ENCODE measurements at places on chromosomes 13 and 19. TPM values are rescaled to one million over a fixed set of nuclear protein-coding genes. Genes with fewer than 3 reads are reported as not detected.

ZNF90 gene
- total RNA-seq = 4.1 TPM

SELENOV gene
- not detected for total RNA-seq

CELF5 gene
- total RNA-seq = 0.36 TPM

PRR36 gene
- 2.2 TPM for total RNA-seq

GAPDHS gene
- 13.4 TPM for total RNA-seq

CYP4F8 gene
- 67.3 TPM for total RNA-seq

CARS2 gene
- 85.5 TPM for total RNA-seq

GARIN5A gene
- 5.9 TPM for total RNA-seq

SOHLH2 gene
- 5.1 TPM for total RNA-seq

SHD gene
- total RNA-seq = 0.62 TPM

PNMA8A gene
- total RNA-seq = 17.0 TPM

B3GNT8 gene
- total RNA-seq = 9.4 TPM

- no peak for DNase-seq
Measured at GRCh38 chr13:100244431-100244830, 155.5 kb downstream of the PCCA start.

- DNase-seq = no peak
Measured at GRCh38 chr13:76656056-76656455, 230.1 kb downstream of the KCTD12 start.

GRCh38 chr13:108968566-108968965 is 339.2 kb downstream of the MYO16 start:
- no peak for DNase-seq

DNA sequence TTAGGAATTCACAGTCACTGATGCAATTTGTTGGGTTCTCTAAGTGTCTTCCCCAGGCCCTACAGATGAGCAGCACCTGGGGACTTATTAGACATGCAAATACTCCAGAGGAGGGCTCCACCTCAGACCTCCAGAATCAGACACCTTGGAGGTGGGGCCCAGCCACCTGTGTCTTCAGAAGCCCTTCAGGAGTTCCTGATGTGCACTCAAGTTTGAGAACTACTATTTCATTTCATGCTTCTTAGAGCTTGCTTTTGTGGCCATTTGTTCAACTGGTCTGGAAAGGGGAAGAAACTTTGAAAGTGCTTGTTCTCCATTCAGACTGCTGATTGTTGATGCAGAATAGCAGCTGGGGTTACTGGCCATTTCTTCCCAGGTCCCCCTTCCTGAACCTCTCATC is 472.0 kb downstream of the COG6 start:
- DNase-seq = no peak

- peak; percentile 73 for DNase-seq
Measured at GRCh38 chr19:39677961-39678889, 22.5 kb downstream of the LGALS16 start.

GRCh38 chr13:111347438-111347837 is 27.0 kb downstream of the TEX29 start:
- DNase-seq = no peak

DNA sequence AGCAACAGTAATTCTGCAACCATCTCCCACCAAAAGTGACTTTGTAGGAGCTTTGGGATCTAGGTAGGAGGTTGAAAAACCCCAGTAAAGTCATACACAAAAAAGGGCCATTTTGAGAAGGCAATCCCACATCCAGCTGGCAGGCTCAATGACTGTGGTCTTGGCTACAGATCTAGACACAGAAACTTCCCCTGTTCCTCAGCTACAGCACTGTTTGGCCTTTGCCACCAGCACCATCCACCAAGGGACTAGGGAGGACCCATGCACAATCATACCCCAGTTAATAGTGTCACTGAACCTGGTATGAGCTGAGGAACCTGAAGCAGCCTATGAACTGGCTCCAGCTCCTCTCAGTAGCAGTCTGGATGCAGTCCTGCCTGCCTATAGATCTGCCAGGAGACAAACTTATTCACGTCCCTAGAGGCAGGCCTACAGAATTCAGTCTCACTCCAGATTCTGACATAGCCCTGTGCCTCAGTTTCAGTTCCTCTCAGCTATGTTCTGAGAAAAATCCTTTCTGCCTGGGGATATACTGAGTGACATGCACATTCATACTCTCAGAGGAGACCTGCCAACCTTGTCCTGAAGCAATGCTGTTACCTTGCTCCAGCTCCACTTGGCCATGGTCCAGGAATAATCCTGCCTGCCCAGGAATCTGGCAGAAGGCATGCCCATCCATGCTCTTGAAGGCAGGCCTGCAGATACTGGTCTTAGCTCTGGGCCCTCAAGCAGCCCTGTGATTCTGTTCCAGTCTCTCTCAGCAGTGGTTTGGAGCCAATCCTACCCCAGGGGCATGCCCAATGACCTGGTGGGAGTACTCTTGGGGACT is 2048.3 kb upstream of the PCDH20 start:
- no peak for DNase-seq

GRCh38 chr19:435056-435706 is 25.7 kb downstream of the SHC2 start:
- no peak for DNase-seq

DNA sequence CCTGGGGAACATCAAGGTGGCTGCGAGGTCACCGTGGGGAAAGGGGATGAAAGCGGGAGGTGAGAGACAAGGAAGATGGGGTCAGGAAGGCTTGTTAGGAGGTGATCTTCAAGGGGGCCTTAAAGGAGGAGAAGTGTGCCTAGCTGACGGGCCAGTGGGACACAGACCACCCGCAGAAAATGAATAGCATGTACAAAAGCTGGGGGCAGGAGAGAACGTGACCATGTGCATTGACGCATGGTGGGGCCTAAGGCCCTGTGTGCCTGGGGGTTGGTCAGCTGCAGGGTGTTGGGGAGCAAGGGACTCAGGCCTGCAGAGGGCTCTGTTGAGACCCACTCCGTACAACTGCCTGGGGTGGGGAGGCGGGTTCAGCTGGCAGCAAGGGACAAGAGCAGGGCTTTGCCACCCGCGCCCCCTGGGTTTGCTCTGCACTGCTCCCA is 5.9 kb downstream of the RAB8A start:
- DNase-seq = no peak

- DNase-seq = no peak
Measured at GRCh38 chr19:35223862-35224505, 4.6 kb downstream of the FAM187B start.

DNA sequence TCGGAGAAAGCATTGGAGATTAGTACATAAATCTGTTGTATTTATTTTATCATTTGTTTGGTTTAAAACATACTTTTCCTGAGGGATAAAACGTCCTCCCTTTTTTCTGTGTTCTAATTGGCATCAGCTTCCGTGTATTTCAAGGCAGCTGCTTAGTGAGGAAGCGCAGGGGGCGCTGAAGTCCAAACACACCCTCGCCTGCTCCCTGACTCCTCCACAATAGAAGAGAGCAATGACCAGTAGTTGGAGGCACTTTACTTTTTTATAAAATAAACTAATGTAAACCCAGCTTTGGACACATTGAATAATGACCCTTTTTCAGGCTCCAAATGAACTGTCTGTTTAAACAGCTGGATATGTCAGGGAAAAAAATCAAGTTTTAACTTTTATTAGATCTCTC is 79.9 kb downstream of the RNASEH2B start:
- no peak for DNase-seq

GRCh38 chr13:106299621-106300020 is 235.8 kb downstream of the EFNB2 start:
- no peak for DNase-seq

GRCh38 chr19:31304831-31305312 is 44.4 kb downstream of the TSHZ3 start:
- no peak for DNase-seq

DNA sequence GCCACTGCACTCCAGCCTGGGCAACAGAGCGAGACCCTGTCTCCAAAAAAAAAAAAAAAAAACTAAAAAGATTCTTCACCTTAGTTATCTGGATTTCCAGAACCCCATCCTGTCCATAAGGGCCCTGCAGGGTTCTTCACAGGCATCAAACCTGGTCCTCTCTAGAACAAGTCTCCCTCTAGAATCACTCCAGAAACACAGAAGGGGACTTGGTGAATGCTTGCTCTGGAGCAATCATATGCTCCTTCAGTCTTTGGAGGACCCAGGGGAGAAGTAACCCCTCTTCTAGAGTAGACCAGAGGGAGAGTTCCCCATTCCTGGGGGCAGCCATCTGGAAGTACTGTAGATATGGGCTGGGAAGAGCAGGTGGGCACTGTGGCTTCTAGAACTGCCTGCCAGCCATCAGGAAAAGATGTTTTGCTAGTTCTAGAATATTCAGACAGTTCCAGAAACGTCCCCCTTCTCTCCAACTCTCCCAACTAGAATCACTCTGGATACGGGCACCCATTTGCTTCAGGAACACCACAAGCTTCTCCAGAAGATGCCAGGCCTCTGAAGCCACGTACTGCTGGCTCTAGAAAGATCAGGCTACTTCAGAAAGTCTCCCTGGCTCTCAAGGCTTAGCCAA is 2.8 kb downstream of the FUT1 start:
- DNase-seq = no peak

GRCh38 chr13:91203430-91203829 is 144.1 kb upstream of the MIR17HG start:
- no peak for DNase-seq

DNA sequence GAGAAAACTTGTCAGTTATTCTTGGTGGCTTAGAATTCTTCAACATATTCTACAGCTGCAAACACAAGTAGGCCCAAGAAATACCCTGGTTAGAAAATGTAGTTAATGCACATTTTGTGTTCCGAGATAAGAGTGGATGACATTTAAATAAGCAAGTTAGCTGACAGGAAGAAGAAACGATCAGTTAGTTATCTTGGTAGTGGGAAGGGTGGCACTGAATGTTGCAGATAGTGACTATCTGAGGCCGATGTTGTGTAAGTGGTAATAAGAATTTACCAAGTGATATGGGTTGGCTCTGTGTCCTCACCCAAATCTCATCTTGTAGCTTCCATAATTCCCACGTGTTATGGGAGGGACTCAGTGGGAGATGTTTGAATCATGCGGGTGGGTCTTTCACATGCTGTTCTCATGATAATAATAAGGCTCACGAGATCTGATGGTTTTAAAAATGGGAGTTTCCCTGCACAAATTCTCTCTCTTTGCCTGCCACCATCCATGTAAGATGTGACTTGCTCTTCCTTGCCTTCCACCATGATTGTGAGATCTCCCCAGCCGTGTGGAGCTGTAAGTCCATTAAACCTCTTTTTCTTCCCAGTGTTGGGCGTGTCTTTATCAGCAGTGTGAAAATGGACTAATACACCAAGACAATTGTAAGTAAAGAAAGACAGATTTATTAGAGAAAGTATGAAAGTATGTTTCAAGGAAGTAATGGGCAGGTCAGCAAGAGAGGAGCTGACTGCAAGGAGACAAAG is 10.9 kb upstream of the AKAP11 start:
- DNase-seq = no peak

GRCh38 chr13:110811008-110811720 is 97.7 kb downstream of the ING1 start:
- no peak for DNase-seq

DNA sequence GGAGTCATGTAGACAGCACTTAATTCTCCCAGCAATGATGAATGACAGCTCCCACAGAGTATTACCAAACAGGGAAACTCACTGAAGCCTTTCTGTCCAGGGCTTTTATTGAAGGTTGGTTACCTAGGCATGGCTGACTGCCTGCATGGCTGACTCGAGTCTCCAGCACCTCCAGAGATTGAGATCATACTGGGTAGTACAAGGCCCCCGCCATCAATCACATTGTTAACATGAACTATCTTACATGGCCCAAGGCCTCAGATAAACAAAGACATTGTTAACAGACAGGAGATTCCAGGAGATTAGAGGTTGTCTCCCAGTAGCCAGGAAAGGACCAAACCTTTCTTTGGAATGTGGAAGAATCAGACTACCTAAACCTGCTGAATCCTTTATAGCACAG is 128.3 kb upstream of the LSM14A start:
- DNase-seq = no peak

GRCh38 chr19:42313840-42314755 is 989 bp downstream of the TMEM145 start:
- DNase-seq = no peak

DNA sequence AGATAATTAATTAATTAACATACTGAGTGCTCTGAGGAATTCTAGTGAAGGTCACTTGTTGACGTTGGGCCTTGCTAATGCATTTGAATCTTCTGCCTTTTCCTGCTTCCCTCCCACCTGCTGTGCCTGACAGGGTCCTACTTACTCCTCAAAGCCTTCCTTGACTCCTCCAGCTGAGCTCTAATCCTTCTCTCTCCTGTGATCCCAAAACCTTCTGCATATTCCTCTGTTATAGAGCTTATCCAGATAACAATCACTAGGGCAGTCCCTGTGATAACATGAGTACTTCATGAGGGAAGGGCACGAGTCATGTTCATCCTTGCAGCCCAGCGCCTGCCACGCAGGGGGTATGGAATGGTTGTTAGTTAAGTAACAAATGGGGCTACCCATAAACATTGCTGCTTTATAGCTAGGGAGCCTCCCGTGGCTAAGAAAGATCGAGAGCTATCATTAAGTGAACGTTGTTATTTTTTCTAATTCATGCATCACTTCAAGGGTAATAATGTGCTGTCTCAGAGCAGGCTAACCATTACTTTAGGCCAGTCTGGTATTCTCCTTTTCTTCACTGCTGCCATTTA is 19.1 kb upstream of the SPATA13 start:
- no peak for DNase-seq
